ENCODE measurements at places on chromosomes 16 and 17.

- DNase-seq: no peak
These were observed 18.9 kb downstream of the XYLT1 start for GRCh38 chr16:17451843-17452242.

DNA sequence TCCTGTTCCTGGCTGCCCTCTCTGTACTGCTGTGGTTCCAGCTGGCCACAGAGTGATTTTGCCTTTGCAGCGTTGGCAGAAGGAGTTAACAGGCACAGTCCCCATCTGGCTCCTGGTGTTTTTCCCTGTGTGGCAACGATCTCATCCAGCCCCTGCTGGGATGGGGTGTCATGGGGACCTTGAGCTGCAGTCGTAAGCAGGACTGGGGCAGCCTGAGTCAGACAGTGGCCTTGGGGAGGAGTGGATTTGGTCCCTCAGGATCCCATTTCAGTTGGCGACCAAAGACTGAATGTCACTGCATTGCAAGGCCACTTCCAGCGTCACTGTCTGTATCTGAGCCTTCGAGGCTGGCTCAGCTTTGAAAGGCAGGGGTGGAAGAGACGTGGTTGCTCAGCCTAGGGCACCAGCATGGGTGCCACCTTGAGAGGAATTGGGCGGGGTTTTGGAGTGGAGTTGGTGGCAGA lies 11.9 kb downstream of the TMEM94 start:
- no peak for DNase-seq

GRCh38 chr17:3049705-3050295 lies 13.6 kb downstream of the OR1D5 start:
- no peak for DNase-seq

DNA sequence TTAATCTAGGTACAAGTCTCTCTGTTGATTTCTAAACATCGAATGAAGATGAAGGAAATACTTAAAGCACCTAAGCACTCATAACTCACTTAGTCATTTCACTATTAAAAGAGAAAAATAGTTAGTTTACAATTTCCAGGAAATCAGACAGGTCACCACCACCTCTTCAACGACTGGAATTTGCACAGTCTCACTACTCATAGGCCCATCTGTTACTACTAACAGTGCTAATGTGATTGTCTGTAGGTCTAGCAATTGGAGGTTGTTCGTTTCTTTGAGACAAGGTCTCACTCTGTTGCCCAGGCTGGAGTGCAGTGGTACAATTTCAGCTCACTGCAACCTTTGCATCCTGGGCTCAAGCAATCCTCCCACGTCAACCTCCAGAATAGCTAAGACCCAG lies 444.6 kb downstream of the MAF start:
- DNase-seq: no peak

DNA sequence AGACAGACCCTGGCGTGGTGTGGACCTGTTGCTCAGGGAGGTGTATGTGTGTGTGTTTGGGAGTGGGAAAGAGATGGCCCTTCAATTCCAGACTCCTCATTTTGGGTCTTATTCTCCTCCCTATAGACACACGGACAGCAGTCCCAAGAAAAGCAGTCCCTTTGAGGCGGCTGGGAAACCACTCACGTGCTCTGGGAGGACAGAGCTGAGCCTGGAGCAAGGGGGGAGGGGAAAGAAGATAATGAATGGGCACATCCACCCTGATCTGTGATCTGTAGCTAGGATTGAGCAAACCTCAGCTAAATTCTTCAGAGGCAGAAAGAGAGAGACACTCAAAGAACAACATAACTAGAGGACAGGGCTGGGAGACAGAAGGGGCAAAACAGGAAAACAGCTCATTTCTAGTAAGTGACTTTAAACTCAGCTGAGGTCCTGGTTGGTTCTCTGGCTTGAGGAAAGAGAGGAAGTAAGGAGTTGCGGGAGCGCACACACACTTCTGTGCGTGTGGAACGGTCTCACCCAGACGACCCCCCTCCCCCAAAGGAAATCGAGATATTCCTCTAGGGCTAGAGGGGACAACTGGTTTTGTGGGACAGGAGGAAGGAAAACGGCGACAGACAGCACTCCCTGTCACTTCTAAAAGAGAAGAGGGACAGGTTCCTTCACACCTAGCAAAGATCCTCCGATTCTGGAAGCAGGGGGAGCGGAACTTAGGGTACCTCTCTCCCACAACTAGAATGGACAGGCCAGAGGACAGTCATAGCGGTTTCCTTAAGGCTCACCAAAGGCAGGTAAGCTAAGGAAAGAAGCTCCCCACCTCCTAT lies 658 bp downstream of the RAB5C start:
- no peak for DNase-seq

GRCh38 chr17:69451416-69452394 lies 37.2 kb downstream of the MAP2K6 start:
- no peak for DNase-seq

DNA sequence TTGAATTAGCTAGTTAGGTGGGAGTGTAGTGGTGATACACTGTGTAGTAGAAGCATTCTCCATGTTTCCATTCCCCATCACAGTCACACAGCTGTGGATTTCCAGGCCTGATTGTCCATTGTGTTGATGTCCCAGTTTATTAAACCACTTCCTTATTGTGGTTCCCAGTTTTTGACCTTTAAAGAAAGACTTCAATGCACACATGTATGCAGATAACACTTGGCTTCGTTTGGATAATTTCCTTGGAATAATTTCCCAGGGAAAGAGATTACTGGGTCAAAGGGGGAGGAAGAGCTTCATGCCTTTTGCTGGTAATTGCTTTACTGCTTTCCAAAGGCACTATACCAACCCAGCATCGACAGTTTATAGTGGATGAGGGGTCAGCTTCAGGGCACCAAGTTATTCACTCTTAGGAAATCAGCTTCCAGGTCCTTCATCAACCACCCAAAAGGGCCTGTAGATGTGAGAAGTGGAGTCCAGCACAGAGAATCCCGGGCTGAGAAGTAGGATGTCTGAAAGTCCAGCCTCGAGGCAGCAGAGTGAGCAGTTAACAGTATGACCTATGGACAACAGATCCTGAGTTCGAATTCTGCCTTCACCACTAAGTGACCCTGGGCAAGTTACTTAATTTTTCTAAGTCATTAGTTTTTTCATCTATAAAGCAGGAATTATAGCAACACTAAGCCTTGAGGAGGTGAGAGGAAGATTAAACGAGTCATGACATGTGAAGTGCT lies 31.3 kb upstream of the TNS4 start:
- no peak for DNase-seq

GRCh38 chr17:39999067-39999466 lies 16.2 kb upstream of the CSF3 start:
- DNase-seq: no peak

GRCh38 chr16:17211797-17212196 lies 259.0 kb downstream of the XYLT1 start:
- DNase-seq: no peak

DNA sequence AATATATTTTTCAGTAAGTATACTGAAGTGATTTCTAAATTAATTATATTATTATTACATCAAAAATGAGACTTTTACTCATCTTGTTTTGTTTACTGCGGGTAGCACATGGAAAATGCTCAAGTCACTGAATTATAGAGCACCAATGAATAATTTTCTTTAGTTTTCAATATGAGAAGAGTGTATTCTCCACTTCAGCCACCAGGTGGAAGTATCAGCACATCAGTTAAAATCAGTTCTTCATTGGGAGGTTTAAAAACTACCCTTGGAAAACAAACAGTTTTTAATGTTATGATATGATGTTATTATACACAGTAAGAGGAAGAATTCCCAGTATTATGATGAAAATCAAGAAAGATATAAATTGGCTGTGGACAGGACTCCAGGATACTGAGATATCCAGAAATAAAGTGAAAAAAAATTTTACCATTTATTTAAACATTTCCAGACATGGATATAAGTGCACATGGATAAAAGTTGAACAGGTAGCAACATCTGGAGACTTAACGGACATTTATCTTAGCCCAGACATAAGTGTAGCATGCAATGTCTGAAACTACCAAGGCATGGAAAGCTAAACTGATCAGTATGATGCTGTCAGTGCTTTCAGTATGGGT lies 467.3 kb downstream of the KCNJ2 start:
- DNase-seq: no peak

DNA sequence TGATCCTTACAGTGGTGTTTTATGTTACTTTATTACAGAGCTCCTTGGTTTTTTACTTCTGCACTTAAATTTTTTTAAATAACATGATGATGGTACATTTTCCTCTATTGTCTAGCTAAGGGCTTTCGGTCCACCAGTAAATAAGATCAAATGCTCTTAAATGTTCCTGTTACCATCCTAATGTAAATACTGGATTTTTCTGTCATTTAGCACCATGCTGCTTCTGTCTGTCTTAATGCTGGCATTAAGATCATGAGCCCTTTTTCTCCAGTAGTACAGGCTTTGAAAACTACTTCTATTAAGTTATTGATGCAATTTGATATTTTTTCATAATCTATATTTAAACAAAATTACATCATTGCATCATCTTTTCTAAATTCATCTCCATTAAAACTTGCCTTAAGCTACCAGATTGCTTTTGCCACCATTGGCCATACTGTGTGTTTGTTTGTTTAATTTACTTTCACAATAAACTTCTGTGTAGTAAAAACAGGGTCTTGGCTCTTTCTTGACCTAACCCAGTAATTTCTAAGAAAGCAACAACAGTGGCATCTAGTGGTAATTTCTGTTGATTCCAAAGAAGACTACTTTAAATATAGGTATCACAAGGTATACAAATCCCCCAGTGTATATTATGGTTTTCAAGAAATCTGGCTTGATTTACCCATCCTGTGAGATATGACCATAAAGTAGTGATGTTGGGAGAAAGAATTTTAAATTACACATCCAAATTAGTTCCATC lies 9.0 kb upstream of the PHAF1 start:
- no peak for DNase-seq

- DNase-seq: no peak
These were observed 7.3 kb downstream of the BRIP1 start for GRCh38 chr17:61856035-61856434.

DNA sequence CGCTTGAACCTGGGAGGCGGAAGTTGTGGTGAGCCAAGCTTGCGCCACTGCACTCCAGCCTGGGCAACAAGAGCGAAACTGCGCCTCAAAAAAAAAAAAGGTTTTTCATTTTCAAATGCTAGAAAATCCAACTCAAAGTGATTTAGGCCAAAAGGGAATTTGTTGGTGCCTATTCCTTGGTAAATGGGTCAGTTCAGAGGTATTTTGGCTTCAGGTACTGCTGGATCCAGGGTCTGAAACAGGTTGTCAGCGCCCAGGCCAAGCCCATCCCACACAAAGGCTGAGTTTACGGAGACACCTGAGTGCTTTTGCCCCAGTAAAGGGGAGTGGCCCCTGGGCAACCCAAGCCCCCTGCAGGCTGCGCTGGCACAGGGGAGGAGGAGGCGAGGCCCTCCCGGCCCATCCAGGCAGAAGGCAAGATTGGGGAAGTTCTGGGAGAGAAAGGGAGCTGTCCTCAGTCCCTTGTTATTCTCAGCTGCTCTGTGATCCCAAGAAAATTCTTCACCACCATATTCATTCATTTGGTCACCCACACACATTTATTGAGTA lies 8.5 kb upstream of the JPH3 start:
- DNase-seq: no peak

GRCh38 chr16:3013491-3013951 lies 798 bp downstream of the CLDN9 start:
- no peak for DNase-seq

DNA sequence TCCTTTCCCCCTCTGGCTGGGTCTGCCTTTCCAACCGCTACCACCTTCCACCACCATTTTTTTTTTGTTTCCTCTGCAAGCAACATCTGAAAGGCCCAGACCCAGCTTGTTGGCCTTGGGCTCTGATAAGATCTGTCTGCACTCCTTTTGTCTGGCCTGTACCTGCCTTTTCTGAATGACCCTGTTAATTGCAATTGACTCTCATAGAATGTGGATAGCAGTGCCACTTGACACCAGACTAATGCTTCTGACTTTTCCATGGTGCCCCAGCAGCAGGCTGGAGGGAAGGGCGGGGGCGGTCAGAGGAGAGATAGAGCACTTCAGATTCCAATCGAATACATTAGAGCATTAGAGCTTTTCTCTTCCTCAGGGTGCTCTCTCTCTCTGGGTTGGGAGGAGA lies 538.9 kb downstream of the WWOX start:
- DNase-seq: no peak

DNA sequence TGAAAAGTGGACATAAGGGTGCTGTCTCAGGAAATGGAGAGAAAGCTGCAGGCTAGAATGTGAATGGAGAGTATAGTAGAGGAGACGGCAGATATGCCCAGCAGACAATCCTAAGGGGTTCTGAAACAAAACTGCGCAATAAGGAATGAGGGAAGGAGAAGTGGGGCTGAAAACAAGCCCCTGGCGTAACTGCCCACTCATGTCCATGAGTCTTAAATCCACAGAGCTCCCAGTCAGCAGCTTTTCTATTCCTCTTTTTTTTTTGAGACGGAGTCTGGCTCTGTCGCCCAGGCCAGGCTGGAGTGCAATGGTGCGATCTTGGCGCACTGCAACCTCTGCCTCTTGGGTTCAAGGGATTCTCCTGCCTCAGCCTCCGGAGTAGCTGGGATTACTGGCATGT lies 5.9 kb downstream of the STRADA start:
- no peak for DNase-seq

GRCh38 chr17:82213251-82214011 lies 789 bp upstream of the CCDC57 start:
- DNase-seq: no peak

DNA sequence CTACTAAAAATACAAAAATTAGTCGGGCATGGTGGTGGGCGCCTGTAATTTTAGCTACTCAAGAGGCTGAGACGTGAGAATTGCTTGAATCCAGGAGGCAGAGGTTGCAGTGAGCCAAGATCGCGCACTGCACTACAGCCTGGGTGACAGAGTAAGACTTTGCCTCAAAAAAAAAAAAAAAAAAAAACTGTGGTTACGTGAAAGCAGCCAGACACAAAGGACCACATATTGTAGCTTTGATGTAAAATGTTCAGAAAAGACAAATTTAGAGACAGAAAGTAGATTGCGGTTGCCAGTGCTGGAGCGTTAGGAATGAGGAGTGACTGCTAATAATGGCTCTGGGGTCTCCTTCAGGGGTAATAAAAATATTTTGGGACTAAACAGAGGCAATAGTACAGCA lies 4.0 kb upstream of the MEAK7 start:
- DNase-seq: no peak

- no peak for DNase-seq
These were observed 7.3 kb downstream of the GJD3 start for GRCh38 chr17:40356990-40357881.

DNA sequence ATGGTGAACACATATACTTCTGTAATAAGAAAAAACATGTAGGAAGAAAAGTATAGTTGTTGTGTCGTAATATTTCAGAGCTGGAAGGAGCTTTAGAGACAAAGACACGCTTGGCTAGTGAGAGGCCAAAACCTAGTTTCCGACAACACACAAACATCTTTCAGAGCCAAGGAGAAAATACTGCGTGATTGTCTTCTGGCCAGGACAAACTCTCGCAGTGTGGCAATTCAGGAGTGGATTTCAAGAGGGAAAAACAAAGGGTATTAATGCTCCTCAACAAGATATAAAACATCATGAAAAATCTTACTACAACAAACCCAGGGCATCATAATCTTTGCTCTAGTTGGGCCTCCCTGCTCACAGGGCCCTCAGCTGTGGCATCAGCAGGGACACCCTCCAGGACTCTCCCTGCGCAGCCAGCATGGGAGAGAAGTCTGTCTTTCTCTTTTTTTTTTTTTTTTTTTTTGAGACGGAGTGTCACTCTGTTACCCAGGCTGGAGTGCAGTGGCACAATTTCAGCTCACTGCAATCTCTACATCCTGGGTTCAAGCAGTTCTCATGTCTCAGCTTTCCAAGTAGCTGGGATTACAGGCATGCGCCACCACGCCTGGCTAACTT lies 66.4 kb downstream of the CYB5B start:
- no peak for DNase-seq

Measured in brain pericyte (primary cell).